ENCODE measurements at places on chromosomes 1 and 21. TPM values are rescaled to one million over a fixed set of nuclear protein-coding genes. Genes with fewer than 3 reads are reported as not detected.

Gene TEX38
- not detected for total RNA-seq

Gene LRRC39
- total RNA-seq = 0.12 TPM

Gene HYI
- 8.4 TPM for total RNA-seq

Gene LEPROT
- total RNA-seq = 34.6 TPM

Gene OPTC
- total RNA-seq = not detected

Gene MAP3K21
- total RNA-seq = 0.08 TPM

Gene IRF2BP2
- 97.3 TPM for total RNA-seq

Gene THRAP3
- 82.2 TPM for total RNA-seq

Gene LPGAT1
- 9.5 TPM for total RNA-seq

Gene CFAP45
- total RNA-seq = 1.1 TPM

Data from smooth muscle cell of the coronary artery (primary cell).